ENCODE measurements at places on chromosomes 7 and 10.

- DNase-seq, result no peak
Measured at GRCh38 chr10:32338262-32338661, 8.7 kb downstream of the EPC1 start.

- DNase-seq, result no peak
Measured at GRCh38 chr7:106568680-106569499, 92.1 kb downstream of the CCDC71L start.

GRCh38 chr10:1202343-1202742 lies 146.2 kb downstream of the WDR37 start:
- DNase-seq, result no peak

- DNase-seq, result no peak
Measured at GRCh38 chr10:98062424-98062823, 32.0 kb upstream of the CRTAC1 start.

DNA sequence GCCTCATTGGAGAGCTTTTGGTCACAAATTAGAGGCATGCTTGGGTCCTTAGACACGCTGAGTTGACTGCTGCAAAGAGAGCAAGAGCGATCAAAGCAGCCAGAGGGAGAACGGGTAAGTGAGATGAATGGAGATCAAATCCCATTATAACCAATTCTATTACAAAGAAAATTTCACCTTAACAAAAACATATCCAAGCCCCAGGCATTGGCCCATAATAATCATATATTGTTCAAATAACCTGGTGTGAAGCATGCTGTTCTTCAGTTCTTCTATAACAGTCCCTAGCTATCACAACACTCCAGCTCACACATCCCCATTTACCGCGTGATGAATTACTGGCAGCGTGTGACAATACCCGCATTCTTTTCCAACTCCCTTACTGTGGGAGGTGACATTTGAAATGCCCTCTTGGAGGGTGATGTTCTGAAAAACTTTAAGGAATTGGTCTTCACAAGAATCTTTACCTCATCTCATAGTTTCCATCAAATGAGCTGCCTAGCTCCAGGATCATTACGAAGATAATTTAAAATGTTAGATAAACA lies 156.1 kb upstream of the PLXNA4 start:
- DNase-seq, result no peak

GRCh38 chr10:102777711-102778453 lies 34.1 kb downstream of the WBP1L start:
- no peak for DNase-seq

DNA sequence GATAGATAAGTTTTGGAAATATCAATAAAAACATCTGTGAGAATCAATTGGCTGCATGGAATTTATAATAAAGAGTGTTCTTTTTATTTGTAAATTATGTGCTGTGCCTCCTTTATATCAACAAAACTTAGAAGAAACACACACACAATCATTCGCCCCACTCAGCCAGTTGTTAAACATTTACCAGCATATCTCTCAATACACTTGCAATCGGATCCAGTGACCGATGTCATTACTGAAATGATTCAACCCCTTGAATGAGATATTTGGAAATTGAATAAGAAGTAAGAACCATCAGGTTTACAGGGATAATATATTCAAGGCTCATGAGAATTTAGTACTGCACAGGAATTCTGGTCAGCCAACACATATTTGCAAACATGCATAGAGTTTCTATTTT lies 35.6 kb downstream of the TAF3 start:
- no peak for DNase-seq

- DNase-seq, result no peak
Measured at GRCh38 chr10:311901-312665, 176.8 kb downstream of the ZMYND11 start.

DNA sequence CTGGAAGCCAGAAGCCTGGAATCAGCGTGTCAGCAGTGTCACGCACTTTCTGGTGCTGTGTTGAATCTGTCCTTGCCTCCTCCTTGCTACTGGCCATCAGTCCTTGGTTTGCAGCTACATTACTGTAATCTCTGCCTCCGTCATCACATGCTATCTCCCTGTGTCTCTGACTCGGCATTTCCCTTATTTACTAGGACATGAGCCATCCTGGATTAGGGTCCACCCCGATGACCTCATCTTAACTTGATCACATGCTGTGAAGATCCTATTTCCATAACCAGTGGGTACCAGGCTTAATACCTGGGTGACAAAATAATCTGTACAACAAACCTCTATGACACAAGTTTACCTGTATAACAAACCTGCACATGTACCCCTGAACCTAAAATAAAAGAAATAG lies 518.0 kb upstream of the KLF6 start:
- DNase-seq, result no peak

DNA sequence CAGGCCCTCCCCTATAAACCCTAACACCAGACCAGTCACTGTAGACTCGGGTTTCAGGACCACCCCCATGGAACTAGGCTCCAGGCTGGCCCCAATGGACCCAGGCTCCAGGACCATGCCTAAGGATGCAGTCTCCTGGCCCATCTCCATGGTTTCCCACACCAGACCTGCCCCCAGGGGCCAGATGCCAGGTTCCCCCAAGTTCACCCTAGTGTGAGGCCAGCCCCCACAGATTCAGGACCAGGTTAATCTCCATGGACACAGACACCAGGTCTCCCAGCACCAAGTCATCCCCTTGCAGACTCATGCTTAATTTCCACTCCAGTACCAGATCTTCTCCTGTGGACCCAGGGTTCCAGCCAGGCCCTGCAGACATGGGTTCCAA lies 103.8 kb upstream of the LANCL2 start:
- no peak for DNase-seq

- no peak for DNase-seq
Measured at GRCh38 chr7:123711832-123712293, 36.9 kb downstream of the WASL start.

- no peak for DNase-seq
Measured at GRCh38 chr7:17436126-17436525, 137.7 kb downstream of the AHR start.

DNA sequence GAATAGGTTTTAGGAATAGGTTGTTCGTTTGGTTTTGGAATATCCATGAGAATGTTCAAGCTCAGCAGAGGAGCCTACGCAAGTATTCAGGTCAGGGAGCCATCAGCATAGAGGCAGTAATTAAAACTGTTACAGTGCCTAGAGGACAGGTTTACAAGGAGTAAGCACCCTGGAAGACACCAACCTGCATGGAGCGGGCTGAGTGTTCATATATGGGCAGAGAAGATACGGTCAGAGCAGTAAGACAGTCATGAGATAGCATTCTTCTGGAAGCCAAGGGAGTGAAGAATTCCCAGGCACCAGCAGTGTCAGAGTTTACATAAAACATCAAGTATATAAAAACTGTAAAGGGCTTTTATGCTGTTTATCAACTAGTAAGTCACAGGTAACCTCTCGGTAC lies 96.5 kb downstream of the LRRC4 start:
- DNase-seq, result no peak

- no peak for DNase-seq
Measured at GRCh38 chr10:88194961-88195367, 331.5 kb downstream of the PTEN start.

GRCh38 chr7:92916770-92917224 lies 80.4 kb upstream of the CDK6 start:
- no peak for DNase-seq

DNA sequence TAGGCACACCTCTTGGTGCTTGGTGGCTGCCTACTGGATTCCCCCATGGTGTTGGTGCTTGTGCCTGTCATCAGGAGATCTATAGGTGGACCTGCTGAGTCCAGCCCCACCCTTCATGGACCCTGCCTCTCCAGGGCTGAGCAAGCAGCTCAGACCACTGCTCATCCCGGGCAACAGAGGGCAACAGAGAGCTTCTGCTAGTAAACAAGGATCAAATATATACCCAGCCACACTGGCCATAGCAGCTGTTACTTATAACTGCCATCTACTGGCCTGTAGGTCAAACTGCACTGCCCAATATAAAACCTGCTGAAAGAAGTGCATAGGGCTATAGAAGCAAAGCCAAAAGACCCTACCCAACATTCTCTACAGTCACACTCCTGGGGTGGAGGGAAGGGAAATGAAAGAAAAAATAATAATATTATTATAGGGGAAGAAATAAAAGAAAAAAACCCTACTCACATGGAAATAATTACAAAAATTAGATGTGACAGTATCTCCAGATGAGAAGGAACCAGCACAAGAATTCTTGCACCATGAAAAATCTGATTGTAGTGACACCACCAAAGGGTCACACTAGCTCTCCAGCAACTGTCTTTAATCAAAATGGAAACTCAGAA lies 54.9 kb upstream of the ZNF800 start:
- peak; percentile 39 for DNase-seq
